ENCODE measurements at places on chromosomes 1 and 21.
A peak's percentile ranks its signal among the peaks of the same experiment; 100 is the strongest.

- DNase-seq, result no peak
These were observed 29.7 kb downstream of the UBE2T start for GRCh38 chr1:202311875-202312635.

DNA sequence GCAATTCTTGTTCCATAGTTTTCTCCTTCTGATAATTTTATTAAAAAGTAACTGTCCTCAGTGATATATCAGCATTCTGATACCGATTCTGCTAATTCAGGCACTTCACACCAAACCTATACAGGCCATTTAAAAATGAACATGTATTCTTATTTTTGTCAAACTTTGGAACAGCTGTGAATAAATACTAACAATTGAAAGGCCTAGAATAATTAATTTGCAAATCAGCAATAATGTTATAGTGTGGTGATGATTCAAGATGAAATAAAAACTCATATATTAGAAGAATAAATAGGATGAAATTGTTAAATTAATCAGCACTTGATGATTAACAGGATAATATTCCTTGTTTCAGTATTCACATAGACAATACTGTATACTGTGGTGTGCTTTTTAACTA, 9.9 kb downstream of the CDKN2C start:
- DNase-seq, result no peak

- no peak for DNase-seq
These were observed 643 bp downstream of the CFAP298 start for GRCh38 chr21:32611471-32611997.

DNA sequence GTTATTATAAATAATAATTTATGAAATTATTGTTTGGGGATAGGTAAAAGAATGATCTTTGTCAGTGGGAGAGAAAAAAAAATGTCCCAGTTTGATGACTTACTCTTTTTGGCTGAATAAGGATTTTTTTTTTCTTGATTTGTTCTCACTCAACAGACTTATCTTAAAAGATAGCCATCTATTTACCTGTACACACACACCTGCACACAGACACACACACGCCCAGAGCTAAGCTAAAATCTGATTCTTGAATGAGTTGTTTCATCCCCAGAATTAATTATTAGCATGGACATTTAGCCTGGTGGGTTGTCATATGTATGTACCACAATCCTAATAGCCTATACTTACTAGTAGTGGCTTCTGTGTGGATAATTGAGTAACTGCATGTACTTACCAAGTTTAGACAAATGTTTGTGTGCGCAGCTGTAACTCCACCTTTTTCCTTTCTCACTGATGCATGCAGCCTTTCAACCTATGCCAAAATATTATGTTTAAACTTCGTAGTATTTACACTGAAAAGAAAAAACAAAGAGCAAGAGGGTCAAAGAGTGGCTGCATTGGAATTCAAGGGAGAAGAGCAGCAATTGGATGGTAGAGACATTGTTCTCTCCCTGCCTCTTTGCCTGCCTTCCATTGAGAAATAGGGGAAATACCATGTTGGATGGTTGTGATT, 174.3 kb downstream of the ADGRL2 start:
- no peak for DNase-seq

DNA sequence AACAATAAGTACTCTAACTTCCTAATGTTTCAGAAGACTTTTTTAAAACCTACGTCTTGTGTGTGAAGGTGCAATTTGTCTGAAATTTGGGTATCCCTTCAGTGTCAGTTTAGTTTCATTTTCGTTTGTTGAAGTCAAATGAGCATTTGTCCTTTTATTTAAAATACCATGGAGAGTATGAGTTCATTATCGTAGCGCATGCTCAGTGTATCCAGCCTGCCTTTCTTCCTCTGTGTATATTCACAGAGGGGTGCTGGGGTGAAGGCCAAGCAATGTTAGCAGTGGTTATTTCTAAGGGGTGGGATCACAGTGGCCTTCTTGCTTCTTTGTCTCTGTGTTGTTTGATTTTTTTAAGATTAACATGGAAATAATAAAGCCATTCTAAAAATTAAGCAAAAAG, 43.2 kb downstream of the CNN3 start:
- no peak for DNase-seq

- DNase-seq, result no peak
These were observed 8.3 kb downstream of the SLAMF1 start for GRCh38 chr1:160638540-160638857.

DNA sequence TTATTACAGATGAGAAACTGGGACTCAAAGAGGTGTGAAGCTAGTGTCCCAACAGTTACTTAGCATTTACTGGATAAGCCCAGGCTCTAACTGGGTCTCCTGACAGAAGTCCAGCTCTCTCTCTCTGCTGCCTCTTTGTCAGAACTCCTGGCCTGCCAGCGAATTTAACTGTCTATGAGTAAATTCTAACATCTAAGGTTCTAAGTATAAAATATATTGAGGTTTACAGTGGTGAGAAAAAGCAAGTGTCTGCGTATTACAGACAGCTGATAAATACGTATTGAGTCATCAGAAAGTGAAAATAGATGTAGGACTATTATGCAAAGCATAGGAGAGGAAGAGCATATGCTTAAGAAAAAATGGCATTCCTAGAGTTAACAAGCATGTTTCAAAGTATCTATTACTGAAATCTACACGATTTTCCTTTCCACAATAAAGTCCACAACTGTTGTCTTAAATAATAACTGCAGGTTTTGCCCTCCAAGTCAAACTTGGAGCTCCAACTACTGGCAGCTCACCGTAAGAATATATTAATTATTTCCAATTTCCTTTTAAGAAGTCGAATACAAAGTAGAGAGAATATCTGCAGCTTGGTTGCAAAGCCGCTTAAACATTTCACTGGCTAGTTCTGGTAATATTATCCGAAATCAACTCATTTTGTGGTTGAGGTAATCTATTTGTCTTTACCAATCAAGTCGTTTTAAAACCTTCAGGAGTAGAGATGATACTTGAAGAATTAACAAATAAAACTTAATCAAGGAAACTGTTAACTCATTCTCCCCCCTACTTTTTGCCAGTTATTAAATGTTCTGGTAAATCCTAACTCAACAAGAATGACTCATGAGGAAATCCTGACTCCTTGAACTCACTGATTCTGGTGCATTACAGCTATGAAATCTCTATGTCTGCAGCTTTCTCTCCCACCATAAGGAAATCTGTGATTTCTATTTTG, 1.4 kb upstream of the RGS2 start:
- DNase-seq, result no peak

DNA sequence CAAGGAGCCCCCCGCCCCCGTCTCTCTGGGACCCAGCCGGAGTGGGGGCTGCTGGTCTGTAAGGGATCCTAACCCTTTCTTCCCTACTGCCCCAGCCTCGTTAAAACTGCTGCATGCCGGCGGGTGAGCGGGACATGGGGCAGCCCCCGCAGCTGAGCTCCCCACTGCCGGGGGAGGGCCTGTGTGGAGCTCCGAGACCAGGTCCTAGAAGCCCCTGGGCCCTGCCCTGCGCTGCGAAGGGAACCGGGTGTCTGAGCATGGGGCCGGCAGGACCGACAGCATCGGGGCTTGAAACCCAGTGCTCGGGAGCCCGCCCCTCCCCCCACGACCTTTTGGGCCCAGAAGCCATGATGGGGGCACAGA, 9.2 kb upstream of the COL6A1 start:
- DNase-seq, result no peak

DNA sequence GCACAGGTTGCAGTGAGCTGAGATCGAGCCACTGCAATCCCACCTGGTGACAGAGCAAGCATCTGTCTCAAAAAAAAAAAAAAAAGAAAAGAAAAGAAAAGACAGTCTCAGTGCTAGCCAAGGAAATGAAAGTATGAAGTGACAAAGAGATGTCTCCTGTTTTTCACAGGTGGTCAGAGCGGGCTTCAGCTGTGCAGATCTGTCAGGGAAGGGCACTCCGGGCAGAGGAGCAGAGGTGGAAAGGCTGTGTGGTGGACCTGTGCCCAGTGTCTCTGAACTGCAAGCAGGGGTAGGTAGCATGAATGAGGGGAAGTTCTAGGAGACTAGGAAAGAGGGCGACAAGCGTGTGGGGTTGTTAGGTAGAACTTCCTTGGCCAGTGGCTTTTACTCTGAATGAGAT, 67.5 kb downstream of the CD247 start:
- no peak for DNase-seq

DNA sequence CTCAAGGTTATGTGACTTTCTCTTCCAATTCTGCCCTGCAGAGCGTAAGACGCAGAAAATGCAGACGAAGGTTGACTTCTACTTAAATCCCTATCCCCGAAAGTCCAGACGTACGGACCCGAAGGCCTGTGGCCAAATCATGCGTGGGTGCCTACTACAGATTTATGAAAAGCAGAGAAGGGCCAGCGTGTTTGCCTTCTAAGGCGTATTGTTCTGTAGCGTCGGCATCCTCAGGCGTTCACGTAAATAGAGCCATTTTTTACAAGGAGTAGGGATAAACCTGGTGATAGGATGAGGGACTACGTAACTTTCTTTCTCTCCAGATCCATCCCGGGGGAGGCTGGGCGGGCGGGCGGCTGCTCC, 222 bp upstream of the GIPC2 start:
- DNase-seq, result no peak

- DNase-seq, result no peak
These were observed 18.4 kb upstream of the LRRC3 start for GRCh38 chr21:44436958-44437357.

DNA sequence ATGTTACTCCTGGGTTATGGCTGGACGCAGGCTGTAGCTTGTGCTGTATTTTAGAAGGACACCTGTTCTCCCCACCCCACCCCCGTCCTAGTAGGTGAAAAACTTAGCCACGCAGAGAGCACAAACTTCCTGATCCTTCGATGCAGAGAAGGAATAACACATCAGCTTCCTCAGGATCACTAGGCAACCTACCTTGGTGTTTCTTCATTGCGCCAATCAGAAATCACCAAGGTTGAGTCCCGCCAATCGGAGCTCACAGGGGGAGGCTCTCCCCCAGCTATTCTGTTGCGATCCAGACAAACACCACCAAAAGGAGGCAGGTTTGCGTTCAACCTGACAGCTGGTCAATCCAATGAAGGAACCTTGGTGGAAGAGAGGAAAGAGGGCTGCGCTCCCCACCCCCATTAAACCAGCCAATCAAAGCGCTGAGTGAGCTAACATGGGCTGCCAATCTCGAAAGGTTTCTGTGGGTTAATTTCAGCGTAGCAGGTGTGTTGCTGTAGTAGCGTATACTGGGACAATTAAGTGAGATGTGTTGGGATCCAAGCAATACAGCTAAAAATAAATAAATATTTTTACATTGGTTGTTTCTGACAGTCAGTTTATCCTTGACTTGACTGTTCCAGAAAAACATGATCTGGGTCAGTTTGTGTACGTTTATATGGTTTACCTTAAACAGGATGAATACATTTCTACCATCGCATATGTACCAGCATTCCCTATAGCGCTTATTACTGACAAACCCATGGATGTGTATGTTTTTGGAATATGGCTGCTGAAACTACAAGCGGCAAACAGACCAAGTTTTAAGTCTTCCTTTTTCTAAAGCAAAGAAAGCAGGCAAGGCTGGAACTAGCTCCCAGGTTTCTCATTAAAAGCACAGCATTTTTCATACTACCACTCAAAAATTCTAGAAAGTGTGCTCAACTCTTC, at the start of gene GOLPH3L:
TSS of gene GOLPH3L (minus strand) at position 160 of the 933 bp plus-strand sequence. CDS start 2,316 bp downstream, outside the sequence.
- DNase-seq, result peak; percentile 95

GRCh38 chr1:42940851-42941639, 17.6 kb downstream of the SLC2A1 start:
- no peak for DNase-seq
